AG08395 (cell line): ENCODE measurements at places on chromosomes 7 and 10.

GRCh38 chr10:65765006-65765541 is 1160.8 kb upstream of the LRRTM3 start:
- no peak for DNase-seq

- no peak for DNase-seq
Measured at GRCh38 chr7:12716722-12717121, 29.3 kb downstream of the ARL4A start.

- no peak for DNase-seq
Measured at GRCh38 chr10:110496553-110497437, 912 bp upstream of the DUSP5 start.

GRCh38 chr7:112638675-112639400 is 151.4 kb downstream of the TMEM168 start:
- DNase-seq, result no peak

- DNase-seq, result peak; percentile 12
Measured at GRCh38 chr10:57952741-57953140, 315.0 kb downstream of the IPMK start.

DNA sequence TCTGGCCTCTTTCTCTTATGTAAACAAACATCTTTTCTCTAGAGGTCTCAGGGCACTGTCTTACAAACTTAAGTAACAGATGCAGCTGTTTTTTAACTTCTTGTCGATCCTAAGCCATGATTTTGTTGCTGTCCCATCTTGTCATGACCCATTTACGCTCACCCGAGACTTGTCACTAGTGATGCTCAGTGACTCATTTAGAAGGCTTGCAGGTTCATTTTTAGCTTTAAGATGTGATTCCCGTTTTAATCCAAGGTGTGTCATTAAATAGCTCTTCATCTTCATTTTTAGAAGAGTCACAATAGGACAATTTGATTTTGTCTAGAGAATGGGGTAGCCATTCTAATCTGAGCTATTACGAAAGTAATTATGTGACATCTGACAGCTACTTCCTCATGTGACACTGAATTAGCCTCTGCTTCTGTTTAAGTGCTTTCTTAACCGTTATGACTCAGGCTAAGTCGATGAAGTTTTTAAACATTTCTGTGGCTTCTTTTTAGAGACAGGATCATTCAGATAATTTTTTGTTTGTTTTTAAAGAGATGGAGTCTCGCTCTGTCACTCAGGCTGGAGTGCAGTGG is 42.7 kb downstream of the SPDYE5 start:
- DNase-seq, result peak; percentile 71
